Smooth muscle cell of the brain vasculature (primary cell): ENCODE measurements at places on chromosomes 5 and 9.
A peak's percentile ranks its signal among the peaks of the same experiment; 100 is the strongest.

GRCh38 chr5:153952893-153953292, 85.8 kb downstream of the FAM114A2 start:
- no peak for DNase-seq

GRCh38 chr5:109700516-109701153, 10.9 kb downstream of the MAN2A1 start:
- DNase-seq, result no peak

- DNase-seq, result no peak
Observed at GRCh38 chr5:16899171-16899570, 36.9 kb downstream of the MYO10 start.

- no peak for DNase-seq
Observed at GRCh38 chr9:97628668-97629067, 4.5 kb downstream of the TSTD2 start.

DNA sequence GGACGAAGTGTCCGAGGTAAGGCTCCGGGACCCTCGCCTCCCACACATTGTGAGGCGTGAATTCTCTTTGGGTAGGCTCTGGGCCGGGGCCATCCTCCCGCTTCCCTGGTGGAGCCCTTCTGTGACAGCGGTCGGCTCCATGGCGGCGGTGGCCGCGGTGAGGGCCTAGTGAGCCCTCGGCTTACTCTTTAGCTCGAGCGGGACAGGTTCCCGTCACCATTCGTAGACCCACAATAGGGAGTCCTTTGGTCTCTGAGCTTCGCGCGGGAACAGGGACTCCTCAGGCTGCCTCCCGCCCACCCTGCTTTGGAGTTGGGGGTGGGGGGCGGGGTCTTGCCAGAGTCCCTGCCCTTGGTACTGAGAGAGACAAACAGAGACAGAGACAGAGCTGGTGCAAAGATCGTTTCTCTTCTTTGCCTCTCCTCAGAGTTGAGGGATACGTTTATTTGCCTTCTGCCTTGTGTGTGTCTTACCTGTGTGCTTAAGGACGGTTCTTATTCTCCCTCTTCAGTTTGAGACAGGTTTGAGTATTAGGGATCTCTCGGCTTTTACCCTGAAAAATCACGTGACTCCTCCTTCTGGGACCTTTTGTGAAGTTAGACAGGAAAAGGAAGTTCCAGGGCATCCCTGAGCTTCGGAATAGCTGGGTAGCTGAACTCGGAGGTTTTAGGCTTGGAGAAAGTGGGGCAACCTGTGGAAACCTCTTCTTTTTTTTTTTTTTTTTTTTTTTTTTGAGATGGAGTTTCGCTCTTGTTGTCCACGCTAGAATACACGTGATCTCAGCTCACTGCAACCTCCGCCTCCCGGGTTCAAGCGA, 833 bp downstream of the ANKHD1 start:
- DNase-seq, result no peak

DNA sequence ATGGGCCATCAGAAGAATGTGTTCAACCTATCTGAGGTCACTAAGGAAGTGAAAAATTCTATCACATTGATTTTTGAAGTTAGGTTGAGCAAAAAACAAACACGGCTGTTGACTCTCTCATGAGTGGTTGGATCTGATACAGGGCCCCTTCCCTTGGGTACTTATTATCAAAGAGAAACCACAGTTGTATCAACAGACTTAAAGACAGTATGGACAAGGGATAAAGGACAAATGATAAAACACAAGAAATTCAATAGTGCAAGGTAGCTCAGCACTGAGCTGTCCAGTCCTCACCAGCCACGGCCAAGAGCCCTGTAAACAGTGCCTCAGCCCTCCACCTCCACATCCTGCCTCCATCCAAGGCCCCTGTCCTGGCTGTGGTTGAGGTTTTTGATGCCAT, 86.9 kb downstream of the UBE2QL1 start:
- DNase-seq, result no peak

- DNase-seq, result no peak
Observed at GRCh38 chr5:136629125-136629792, 263.9 kb upstream of the TRPC7 start.

DNA sequence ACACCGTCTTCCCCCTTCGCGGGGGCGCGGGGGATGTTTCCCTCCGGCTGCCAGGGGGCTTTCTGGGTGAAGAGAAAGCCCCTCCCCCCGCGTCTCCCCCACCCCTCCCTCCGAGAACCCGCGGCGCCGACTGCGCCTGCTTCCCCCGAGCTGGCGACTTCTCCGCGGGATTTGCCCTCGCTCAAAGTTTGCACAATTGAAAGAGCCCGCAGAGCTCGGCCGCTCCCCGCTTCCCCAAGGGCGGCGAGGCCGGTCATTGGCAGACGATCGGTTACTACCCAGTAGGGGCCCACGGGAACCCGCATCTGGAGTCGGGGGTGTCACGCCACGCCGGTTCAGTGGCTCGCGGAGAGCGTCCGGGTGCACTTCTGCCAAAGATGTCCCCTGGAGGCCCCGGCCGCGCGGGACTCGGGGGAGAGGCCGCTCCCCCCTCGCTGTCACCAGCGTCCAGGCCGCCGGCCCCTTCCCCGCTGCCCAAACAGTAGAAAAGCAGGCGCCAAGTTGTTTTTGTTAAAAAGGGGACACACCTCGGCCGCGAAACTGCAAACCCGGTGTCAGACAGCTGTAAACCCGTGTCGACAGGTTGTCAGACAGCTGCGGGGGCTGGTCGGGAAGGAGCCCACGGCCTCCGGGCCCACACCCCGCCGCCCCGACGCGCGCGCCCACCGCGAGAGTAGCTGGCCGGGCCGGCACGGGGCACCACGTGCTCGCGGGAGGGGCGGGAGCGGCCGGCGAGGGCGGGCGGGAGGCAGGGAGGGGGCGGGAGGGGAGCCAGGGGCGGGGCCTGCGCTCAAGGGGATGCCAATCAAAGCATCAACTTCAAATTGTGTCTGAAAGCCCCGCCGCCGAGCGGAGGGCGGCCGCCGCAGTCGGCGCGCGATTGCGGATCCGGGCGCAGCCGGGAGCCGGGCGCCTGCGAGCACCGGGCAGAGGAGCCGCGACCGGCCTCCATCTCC, at the start of gene IRX1:
TSS of gene IRX1 (plus strand) at position 827 of the 956 bp plus-strand sequence. CDS start 274 bp downstream, outside the sequence.
- no peak for DNase-seq

- no peak for DNase-seq
Observed at GRCh38 chr9:112881331-112881730, 9.3 kb downstream of the SLC46A2 start.

GRCh38 chr5:156367597-156367996, 40.6 kb downstream of the SGCD start:
- DNase-seq, result peak; percentile 6

DNA sequence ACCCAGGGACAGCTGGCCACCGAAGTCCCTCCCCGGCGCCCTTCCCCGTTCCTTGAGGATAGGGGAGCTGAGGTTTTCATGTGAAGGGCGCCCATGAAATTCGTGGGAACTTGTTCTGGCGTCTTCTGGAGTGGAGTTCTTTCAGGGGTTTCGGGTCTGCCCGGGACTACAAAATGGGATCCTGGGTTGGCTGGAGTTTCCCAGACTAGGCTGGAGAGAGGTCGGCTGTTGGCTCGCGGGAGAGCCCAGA, 3.6 kb upstream of the RGMB start:
- DNase-seq, result no peak

DNA sequence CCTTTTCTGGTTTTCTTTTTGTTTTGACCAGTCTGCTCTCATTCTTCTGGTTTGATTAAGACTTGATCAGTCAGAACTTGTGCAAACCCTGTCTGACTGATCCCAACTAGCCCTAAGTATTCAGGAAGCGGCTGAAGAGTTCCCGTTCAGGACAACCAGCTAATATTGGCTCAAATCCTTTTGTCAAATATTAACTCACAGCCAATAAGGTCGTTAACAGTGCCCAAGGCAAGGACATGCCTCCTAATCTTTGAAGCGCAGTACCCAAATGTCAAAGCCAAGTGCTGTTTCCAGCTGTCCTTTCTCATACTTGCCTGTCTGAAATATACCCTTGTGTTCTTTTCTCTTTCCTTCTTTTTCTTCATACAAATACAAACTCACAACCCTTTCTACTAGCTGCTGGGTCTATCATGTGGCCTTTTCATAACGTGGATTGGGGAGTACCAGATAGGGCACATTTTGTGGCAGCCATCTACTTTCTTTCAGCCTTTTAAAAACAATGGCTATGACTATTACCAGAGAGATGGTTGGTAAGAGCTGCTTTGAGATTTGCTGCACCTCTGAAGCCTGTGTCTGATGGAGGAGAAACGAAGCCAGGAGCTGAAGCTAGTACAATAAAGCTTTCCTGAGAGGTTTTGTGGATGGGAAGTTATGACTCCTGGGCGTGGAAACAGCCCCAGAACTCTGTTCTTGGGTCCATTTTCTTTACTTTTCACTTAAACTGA, 266.4 kb upstream of the ZNF608 start:
- no peak for DNase-seq

- no peak for DNase-seq
Observed at GRCh38 chr5:139275956-139276355, 17.6 kb upstream of the MATR3 start.

DNA sequence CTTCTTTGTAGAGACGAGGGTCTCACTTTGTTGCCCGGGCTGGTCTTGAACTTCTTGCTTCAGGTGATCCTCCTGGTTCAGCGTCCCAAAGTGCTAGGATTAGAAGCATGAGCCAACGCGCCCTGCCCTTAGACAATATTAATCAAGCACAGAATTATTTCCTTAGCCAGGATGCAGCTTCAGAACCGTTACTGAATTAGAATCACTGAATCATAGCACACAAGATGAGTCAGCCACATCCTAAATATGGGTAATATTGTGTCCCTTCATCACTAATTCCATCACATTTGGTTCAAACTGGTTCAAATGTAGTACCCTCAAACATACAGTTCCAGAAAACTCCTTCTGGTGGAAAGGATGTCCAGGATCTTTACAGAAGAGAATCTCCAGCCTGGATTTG, 82.7 kb downstream of the BNC2 start:
- DNase-seq, result no peak

DNA sequence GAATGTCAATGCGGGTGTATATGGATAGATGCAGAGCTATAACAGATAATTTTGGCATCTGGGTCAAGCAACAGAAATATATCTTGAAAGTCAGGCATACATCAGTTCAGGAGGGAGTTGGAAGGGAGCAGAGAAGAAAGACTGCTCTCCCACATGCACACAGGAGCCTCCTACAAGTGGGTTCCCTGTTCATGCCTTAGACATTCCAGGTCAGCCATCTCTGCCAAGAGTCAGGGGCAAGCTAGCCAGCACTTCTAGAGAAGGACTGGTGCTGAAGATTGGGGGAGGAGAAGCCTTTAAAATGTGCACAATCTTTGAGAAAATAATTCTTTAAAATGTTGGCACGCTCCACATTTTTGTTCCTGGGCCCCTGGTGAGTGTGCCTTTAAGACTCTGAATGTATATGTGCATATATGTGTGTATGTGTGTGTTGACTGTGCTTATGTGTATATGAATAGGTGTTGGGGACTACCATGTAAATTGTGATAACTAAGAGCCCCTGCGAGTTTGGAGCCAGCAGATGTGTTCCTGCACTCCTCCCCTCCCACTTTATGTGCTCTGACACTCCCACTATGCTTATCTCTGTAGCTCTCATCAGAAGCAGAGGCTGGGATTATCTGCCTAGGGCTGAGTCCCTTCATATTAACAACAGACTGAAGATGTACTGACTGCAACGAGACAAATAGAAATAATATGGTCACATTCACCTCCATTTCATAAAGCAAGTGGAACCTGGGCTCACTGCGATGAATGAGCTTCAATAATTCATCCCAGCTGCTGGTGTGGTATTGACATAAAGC, 21.5 kb upstream of the DELE1 start:
- DNase-seq, result no peak

- DNase-seq, result no peak
Observed at GRCh38 chr5:169880012-169880663, 100.2 kb downstream of the INSYN2B start.

DNA sequence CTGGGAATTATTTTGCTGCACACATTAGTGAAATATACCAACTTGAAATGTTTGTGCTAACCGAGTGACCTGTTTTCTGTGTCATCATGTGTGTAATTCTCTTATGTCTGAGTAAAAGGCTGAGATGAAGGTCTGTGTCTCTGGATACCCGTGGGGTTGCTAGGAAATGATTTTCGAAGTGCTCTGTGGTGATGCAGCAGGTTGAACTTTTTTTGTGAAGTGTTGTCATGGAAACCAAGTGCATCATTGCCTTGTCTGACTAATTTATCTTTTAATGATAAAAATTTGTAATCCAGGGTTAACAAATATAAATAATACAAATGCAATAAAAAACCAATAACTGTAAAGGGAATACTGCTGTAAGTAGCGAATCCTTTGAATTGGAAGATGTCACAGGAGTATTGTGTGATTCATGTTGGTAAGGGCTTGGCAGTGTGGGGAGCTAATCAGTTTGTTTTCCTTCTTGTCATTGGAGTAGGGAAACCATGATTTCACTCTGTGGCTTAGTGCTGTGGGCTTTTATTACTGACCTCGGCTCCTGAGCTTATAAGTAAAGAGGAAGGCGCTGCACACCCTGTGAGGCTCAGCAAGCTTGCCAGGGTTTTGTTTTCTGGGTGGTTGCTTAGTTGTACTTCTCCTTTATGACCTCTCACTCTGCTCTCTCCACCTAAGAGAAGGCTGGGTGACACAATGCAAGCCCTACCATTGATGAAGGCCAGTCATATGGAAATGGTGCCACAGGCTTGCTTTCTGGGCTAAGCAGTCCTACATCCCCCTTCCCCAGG, 22.3 kb downstream of the PDE8B start:
- DNase-seq, result no peak

DNA sequence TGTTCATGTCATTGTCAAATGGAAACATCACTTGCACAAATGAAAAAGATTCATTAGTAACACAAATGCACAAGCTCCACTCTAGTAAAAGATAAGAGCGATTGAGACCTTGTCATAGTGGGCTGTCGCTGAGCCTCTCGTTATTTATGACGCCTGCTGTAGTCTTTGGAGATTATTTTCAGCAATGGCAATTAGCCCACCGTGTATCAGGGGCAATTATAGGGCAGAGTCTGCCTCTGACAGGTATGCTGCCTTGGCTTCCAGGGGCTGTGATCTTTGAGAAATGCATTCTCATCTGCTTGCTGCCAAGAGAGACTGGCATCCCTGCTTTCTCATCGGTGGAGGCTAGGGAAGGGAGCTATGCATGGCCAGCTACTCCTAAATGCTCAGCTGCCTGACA, 426.8 kb upstream of the CLINT1 start:
- DNase-seq, result no peak

DNA sequence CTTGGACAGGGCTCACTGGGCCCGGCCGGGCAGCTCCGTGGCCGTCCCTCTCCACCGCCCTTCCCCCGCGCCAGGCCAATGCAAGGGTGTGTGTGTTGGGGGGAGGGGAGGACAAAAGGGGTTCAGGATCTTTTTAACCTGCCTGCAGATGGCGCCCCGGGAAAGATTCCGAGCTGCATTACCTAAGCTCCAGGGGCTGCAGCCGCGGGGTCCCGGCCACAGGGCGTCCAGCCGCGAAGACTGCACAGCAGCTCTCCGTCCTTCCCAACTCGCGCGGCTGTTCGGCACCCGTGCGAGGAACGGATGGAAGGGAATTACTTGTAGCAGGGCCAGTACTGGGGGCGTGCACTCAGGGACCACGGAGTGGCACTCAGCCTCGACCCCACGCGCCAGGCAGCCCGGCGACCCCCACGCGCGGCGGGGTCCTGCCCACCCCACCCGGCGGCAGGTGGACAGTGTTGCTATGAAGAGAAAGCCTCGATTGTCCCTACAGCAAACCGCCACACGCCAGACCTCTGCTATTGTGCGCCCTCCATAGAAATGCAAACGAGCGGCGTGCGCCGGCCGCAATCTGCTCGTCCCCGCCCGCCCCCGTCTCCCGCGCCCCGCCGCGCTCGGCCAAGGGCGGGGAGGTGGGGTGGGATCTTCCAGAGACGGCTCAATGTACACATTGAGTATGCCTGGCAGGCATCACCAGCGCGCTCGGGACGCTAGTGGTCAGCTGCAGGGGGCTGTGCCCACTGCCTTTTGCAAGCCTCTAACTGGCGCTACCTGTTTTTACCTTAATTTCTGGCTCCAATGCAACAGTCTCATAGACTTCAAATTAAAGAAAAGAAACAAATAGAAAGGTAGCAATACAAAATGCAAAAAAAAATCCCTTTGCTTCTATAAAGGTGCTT, 796 bp upstream of the GADD45G start:
- DNase-seq, result no peak
